NCI-H187 (cell line): ENCODE measurements at places on chromosomes 16 and 17.

GRCh38 chr16:73764321-73764720, 532.3 kb upstream of the PSMD7 start:
- DNase-seq = no peak

DNA sequence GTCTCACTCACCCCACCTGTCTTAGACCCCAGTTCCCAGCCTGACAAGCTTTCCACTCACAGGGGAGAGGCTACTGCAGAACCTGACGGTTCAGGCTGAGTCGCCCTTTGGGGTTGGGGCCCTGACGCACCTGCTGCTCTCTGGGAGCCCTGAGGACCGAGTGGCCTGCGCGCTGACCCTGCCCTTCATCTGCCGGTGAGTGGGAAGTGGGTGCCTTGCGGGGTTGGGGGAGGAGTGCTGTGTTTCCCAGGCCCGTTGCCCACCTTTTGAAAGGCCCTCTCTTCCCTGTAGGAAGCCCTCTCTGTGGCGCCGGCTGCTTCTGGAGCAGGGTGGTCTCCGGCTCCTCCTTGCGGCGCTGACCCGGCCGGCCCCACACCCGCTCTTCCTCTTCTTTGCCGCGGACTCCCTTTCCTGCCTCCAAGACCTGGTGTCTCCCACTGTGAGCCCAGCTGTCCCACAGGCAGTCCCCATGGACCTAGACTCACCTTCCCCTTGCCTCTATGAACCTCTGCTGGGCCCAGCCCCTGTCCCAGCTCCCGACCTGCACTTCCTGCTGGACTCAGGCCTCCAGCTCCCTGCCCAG, 6.1 kb upstream of the TGFB1I1 start:
- DNase-seq = no peak

GRCh38 chr16:58853854-58854791, 120.0 kb upstream of the GOT2 start:
- DNase-seq = no peak

DNA sequence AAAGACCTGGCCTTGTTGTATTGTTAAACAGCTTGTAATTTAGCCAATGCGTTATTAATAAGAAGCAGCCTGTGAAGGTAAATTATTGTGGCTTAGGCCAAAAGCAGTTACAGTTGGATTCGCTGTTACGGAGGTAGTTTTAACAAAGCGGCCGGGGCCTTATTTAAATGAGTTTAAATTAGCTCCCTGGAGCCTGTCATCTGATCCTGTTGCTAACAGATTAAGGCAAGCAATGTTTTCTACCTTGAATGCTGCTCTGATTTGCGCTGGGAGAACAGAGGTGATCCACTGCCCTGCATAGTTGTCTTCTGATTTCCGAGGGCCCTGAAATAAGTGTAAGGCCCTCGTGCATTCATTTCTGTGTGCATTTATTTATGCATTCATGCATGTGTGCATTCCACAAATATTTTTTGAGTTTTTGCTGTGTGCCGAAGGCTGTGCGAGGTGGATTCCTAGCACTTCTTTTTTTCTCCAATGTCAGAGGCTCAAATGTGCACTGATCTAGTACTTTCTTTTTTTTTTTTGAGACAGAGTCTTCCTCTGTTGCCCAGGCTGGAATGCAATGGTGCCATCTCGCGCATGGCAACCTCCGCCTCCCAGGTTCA, 10.9 kb downstream of the SEC14L5 start:
- DNase-seq = no peak

- no peak for DNase-seq
Measured at GRCh38 chr16:57591870-57592485, 36.5 kb upstream of the ADGRG1 start.

- no peak for DNase-seq
Measured at GRCh38 chr17:8048236-8048635, 9.4 kb downstream of the ALOX15B start.

DNA sequence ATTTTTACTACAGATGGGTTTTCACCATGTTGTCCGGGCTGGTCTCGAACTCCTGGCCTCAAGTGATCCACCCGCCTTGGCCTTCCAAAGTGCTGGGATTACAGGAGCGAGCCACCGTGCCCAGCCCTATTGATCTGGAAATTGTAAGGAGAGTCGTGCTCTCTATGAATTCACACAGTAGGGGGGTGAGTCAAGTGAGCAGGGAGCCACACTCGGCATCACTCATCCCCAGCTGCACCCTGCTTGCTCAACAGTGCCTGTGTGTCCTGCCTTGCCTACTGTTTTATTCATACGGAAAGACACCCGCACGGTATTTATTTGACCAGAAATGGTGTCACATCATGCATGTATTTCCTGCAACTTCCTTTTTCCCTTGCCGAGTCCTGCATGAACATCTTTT, 157.2 kb upstream of the FOXF1 start:
- DNase-seq = no peak

GRCh38 chr16:2280981-2281542, 13.1 kb upstream of the RNPS1 start:
- DNase-seq = no peak
